HepG2 (cell line): ENCODE measurements at places on chromosomes 3 and 15. TPM values are rescaled to one million over a fixed set of nuclear protein-coding genes. Genes with fewer than 3 reads are reported as not detected.
A peak's percentile ranks its signal among the peaks of the same experiment; 100 is the strongest.

GRCh38 chr3:2595486-2595885 is 496.8 kb downstream of the CNTN4 start:
- no peaks in the 10 kb centered on the region for H3K4me1 ChIP-seq
- H3K27me3 ChIP-seq = no peaks in the 10 kb centered on the region
- no peaks in the 10 kb centered on the region for H3K36me3 ChIP-seq
- DNase-seq = no peak

DNA sequence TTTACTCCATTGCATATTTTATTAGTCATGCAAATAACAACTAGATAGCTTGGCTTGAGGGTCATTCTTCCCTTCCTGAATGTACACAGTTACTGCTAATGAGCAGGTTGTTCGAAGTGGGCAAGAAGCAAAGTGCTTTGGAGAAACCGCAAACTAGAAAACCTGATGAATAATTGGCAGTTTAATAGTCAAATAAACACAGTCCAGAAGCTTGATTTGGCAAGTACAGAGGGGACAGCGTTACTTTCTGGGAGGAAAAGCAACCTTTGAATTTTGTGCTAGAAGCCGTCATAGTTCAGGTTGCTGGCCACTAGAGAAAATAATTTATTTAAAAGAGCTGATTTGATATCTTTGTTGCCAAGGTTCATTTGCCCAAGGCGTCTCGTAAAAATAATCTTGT is 94.9 kb downstream of the MFSD1 start:
- H3K27ac ChIP-seq = no peak overlapping the region
- no peaks in the 10 kb centered on the region for H3K36me3 ChIP-seq
- no peak overlapping the region for H3K4me3 ChIP-seq
- H3K27me3 ChIP-seq = no peaks in the 10 kb centered on the region
- no peak for DNase-seq

DNA sequence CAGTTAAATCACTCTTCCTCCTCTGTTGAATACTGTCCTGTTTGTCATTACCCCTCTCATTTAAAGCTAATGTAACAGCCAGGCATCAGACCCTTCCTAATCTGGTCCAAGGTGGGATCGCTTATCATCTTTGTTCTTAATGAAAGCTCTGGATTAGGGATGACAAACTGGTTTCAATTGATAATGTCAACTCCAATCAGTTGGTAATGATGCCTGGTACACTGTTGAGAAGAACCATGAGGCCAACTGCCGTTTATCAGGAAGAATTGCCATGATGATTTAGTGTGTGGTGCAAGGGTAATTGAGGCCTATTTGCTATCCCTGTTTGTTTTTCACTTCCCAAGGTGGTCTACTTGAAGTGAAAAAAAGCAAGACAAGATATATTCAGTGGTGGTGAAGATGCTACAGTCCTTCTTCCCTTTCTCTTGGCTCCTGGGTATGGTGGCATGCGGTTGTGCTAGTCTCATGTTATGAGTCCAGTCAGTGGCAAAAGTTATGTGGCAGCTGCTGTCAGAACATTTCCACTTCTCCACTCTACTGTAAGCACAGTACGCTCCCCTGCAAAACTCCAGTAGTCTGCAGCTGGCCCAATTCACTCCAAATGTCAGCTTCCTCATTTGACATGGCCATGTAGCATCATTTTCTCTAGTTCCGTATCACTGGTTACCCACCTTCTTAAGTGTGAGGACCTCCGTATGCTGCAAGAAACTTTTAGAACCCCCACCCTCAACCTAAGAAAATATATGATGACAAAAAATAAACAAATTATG is 72.5 kb downstream of the MORC1 start:
- no peaks in the 10 kb centered on the region for H3K36me3 ChIP-seq
- H3K4me3 ChIP-seq = no peak overlapping the region
- H3K27me3 ChIP-seq = no peaks in the 10 kb centered on the region

The CHRNA3 gene
- total RNA-seq = not detected in 2 replicates

- peaks cover 5% of the 10 kb centered on the region; the same call in 1 of the 2 replicates for H3K27me3 ChIP-seq
- no peaks in the 10 kb centered on the region for H3K36me3 ChIP-seq
- H3K4me3 ChIP-seq = no peak overlapping the region
- no peak for DNase-seq
- no peak overlapping the region for H3K27ac ChIP-seq
These were observed 317.2 kb upstream of the PROK2 start for GRCh38 chr3:72102112-72102616.

- no peak overlapping the region for H3K4me3 ChIP-seq
- no peak overlapping the region for H3K27ac ChIP-seq
- no peak for DNase-seq
- H3K27me3 ChIP-seq = no peaks in the 10 kb centered on the region
These were observed 142.4 kb downstream of the P2RY1 start for GRCh38 chr3:152977366-152977765.

The ROPN1 gene
- not detected in 2 replicates for total RNA-seq

DNA sequence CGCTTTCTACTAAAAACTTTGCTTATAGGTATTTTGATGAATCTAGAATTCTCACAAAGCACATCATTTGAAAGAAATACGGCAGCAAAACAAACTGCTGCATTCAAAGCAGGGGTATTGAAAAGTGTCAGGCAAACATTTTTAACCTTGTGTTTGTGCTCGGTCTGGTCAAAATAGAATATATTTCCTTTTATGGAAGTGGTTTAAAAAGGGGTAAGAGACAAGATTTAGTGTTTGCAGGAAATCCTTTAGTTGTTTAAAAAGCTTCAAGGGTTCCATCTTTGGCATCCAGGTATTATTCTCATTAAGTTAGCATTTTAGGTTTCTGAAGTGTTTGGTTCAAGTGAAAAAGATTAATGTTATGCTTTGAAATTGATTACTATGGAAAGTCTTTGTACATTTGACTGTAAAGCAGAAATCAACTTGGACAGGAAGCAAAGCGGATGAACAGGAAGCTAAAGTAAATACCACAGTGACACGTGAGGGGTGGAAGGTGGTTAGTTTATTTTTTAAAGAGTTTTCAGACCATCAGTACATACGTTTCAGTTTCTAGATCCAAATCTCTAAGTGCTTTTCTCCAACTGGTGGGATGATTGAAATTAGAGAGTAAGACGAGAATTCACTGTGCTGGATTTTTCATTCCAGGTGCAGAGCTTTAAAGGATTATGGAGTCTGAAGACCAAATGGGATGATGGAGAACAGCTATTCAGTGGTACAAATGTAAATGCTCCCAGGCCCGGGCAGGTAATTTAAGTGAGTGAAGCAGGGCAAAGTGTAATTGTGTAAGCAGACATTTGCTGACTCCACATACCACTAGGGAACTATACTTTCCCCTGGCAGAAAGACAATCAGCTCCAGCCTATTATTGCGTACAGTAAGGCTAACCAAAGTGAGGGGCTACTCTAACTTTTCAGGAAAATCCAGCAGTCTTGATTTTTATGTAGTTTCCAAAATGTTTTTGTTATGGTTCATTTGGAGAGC is 341.8 kb upstream of the TBL1XR1 start:
- peaks cover 41% of the 10 kb centered on the region for H3K4me1 ChIP-seq
- H3K27ac ChIP-seq = peak overlapping the region; percentile 1
- H3K4me3 ChIP-seq = no peak overlapping the region
- DNase-seq = peak; percentile 16
- no peaks in the 10 kb centered on the region for H3K27me3 ChIP-seq

The EPHB3 gene
- not detected in 2 replicates for total RNA-seq

GRCh38 chr3:908839-909238 is 184.0 kb upstream of the CNTN6 start:
- H3K4me3 ChIP-seq = no peak overlapping the region
- DNase-seq = no peak
- no peaks in the 10 kb centered on the region for H3K36me3 ChIP-seq

The GRM2 gene
- 0.07 TPM in 1 of 2 replicates, not detected in the other for total RNA-seq

- H3K36me3 ChIP-seq = no peaks in the 10 kb centered on the region
- no peak overlapping the region for H3K4me3 ChIP-seq
- H3K27ac ChIP-seq = no peak overlapping the region
- DNase-seq = no peak
- H3K27me3 ChIP-seq = no peaks in the 10 kb centered on the region
These were observed 226.9 kb downstream of the ZNF385D start for GRCh38 chr3:21524133-21524532.

GRCh38 chr3:72067721-72068120 is 282.8 kb upstream of the PROK2 start:
- H3K27me3 ChIP-seq = no peaks in the 10 kb centered on the region
- H3K27ac ChIP-seq = no peak overlapping the region
- H3K4me3 ChIP-seq = no peak overlapping the region
- no peaks in the 10 kb centered on the region for H3K36me3 ChIP-seq

The GADL1 gene
- not detected in 2 replicates for total RNA-seq

GRCh38 chr15:52730594-52730993 is 51.4 kb upstream of the ATOSA start:
- no peaks in the 10 kb centered on the region for H3K36me3 ChIP-seq
- no peak overlapping the region for H3K27ac ChIP-seq
- DNase-seq = no peak

- no peak overlapping the region for H3K27ac ChIP-seq
- no peak for DNase-seq
- no peak overlapping the region for H3K4me3 ChIP-seq
- H3K36me3 ChIP-seq = no peaks in the 10 kb centered on the region
- H3K27me3 ChIP-seq = no peaks in the 10 kb centered on the region
These were observed 124.5 kb downstream of the PEAK1 start for GRCh38 chr15:77295446-77295845.

DNA sequence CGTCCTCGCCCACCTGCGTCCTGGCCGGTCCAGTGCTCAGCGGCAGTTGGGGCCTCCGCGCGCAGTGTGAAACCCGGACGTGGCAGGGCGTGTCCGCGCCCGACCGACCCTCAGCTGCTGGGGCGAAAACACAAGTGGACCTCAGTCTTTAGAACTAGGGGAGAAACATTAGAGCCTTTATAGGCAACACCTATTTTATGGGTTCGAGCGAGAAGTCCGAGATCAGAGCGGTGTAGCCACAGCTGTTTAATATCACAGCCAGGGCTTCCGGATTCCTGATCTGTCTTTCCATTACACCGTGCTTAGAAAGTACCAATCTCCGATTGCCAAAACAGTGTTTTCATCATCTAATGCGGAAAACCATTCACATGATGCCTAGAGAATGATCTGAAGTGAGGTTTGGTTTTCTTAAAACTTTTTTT is 506 bp downstream of the RAD51 start:
- H3K4me3 ChIP-seq = peak overlapping the region; percentile 100
- peak overlapping the region; percentile 97 for H3K27ac ChIP-seq
- peak; percentile 4 for DNase-seq
- no peaks in the 10 kb centered on the region for H3K27me3 ChIP-seq
- peaks cover 20% of the 10 kb centered on the region for H3K4me1 ChIP-seq
- no peaks in the 10 kb centered on the region; the same call in 1 of the 2 replicates for H3K36me3 ChIP-seq

GRCh38 chr3:87694678-87695077 is 364.1 kb downstream of the CGGBP1 start:
- no peak for DNase-seq
- no peaks in the 10 kb centered on the region for H3K27me3 ChIP-seq
- no peak overlapping the region for H3K4me3 ChIP-seq
- no peak overlapping the region for H3K27ac ChIP-seq
- H3K4me1 ChIP-seq = no peaks in the 10 kb centered on the region

The GOLGA8H gene
- 0.21 and 0.49 TPM in 2 replicates for total RNA-seq

DNA sequence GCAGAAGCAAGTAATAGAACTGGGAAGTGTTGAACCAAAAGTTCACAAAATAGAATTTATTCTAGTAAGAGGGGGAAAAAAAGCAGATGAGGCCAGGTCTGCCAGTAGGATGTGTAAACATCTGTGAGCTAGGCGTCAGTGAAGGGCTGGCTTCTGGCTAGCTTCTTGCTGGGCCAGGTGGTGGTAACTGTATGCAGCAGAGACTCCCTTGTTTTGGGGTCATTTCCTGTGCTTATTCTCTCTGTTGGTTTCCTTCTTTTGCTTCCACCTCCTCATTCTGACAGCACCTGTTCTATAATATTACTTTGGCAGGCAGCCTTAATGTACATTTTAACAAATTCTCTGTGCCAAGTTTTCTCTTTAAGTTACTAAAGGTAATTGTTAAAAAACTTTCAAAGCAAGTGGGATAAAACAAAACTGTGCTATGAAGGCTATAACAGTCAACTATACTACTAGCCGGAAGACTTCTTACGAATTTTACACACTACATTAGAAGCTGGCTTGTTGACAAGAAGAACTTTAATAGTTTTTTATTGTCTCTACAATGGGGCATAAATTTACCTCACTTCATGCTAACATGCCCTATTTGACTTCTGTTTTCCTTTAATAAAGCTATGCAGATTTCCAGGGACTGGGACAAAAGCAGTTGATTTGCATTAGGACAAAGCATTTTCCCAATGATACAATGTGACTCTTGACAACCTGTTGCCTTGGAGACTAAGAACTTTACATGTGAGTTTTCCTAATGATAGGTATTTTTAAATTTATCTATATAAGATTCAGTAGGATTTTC is 318.8 kb upstream of the NAALADL2 start:
- no peaks in the 10 kb centered on the region for H3K27me3 ChIP-seq
- no peak overlapping the region for H3K27ac ChIP-seq
- no peaks in the 10 kb centered on the region for H3K4me1 ChIP-seq
- no peak overlapping the region for H3K4me3 ChIP-seq

GRCh38 chr15:68278595-68279405 is 1.3 kb downstream of the FEM1B start:
- H3K36me3 ChIP-seq = no peaks in the 10 kb centered on the region
- H3K4me3 ChIP-seq = peak overlapping the region; percentile 99
- DNase-seq = no peak
- no peaks in the 10 kb centered on the region for H3K27me3 ChIP-seq
- H3K27ac ChIP-seq = peak overlapping the region; percentile 97

DNA sequence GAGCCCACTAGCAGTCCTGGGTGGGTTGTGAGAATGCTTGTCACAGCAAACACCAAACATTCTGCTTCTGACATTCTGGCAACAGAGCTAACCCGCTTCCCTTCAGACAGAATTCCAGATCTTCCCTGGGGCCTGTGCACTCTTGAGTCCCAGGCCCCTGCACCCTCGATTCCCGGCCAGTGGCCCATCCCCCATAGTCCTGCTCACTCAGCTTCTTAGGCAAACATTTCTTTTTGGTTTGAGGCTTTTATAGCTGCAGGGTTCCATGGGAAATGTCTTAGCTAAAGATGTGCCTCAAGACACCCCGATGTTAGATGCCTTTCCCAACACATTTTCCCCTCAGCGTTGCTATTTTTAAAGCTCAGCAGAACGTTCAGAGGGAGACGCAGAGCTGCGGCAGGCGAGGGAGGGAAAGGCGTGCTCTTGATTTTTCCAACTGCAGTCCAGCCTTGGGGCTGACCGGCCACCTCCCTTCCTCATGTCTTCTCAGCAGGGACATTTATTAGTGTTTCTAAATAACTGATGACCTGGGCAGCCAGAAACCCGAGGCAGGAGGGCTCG is 35.2 kb downstream of the ABTB1 start:
- H3K4me3 ChIP-seq = no peak overlapping the region
- peaks cover 37% of the 10 kb centered on the region for H3K27me3 ChIP-seq
- no peaks in the 10 kb centered on the region for H3K4me1 ChIP-seq
- DNase-seq = no peak
- H3K36me3 ChIP-seq = no peaks in the 10 kb centered on the region
- H3K27ac ChIP-seq = no peak overlapping the region

GRCh38 chr15:41513506-41514227 is at the start of gene LTK:
Gene LTK, minus strand, starts transcription at chr15:41513827. Its CDS starts 118 bp downstream, at chr15:41513709.
- DNase-seq = no peak
- peaks cover 21% of the 10 kb centered on the region for H3K4me1 ChIP-seq
